ENCODE measurements at places on chromosomes 16 and 17.

DNA sequence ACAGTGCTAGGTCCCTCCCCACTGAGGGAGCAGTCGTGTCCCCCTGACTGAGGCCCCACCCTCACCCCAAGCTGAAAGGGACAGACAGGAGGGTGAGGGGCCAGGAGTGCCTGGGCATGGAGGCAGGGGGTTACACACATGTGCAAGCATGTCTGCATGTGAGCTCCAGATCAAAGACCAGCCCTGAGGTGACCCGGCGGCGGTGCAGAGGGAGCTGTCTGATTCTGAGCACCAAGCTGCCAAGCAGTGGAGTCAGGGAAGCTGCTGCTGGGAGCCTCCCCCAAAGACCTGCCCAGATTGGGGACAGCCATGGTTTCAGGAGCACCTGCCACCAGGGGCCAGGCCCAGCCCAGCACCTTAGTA lies 5.5 kb downstream of the DLX3 start:
- no peak for DNase-seq

DNA sequence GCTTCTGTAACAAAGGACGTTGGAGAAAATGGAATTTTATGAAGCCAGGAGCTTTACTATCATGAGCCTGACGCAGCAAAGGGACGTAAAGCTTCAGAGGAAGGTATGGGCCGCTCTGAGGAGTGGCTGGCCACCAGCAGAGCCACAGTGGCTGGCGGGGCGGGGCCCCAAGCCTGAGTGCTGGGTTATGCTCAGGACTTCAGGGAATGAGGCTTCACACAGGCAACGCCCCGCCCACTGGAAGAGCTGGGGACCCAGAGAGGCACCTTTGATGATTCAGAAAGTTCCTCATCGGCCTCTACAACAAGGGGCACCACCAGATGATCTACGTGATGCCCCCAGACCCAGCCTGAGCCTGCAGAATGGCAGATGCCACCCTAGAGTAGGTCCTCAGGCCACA lies 8.8 kb downstream of the NOB1 start:
- no peak for DNase-seq

DNA sequence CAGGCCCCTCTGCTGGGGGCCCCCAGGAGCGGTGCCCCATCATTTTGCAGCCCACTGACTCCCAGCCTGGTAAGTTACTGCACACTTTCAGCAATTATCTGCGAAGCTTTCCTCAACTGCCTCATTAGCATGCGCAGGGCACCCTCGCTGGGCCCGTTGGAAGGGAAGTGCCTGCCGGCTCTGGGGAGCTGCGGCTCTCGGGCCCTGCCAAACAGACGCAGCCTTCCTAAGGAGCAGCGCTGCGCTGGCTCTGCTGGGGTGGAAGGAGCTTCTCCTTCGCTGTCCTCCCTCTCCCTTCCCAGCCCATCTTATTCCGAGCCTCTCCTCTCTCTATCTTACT lies 71.0 kb downstream of the RBBP6 start:
- DNase-seq = no peak

DNA sequence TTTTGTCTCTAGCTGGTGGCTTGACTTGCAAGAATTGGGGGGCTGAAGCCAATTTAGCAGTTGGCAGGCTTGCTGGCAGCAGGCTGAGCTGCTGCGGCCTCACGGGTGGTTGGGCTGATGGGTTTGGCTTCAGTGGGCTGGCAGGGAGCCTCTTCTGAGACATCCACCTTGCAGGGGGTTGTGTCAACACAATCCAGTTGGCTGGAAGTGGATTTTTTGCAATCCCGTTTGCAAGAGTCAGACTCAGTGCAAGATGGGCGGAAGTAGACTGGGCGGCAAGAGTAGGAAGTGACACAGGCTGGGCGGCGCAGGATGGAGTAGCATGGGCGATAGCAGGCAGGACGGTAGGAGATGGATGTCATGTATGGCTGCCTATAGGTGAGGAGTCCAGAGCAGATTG lies 1.5 kb downstream of the KRTAP16-1 start:
- DNase-seq = no peak

DNA sequence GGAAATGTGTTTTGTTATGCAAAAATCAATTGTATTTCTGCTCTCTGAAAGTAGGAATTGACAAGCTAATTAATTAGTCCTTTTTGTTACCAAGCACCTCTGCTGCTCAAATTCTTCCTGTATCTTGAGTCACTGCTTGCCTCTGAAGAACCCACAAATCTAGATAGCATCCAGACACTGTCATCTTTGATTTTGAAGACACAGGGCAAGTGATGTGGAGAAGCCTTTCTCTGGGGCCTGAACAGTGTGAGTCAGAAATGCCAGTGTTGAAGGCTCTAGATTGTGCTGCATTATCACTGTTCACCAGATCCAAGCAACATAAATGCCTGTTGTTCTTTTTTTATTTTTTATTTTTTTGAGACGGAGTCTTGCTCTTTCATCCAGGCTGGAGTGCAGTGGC lies 10.9 kb upstream of the ST6GALNAC1 start:
- no peak for DNase-seq

GRCh38 chr17:80063830-80064585 lies 27.6 kb downstream of the CCDC40 start:
- no peak for DNase-seq

DNA sequence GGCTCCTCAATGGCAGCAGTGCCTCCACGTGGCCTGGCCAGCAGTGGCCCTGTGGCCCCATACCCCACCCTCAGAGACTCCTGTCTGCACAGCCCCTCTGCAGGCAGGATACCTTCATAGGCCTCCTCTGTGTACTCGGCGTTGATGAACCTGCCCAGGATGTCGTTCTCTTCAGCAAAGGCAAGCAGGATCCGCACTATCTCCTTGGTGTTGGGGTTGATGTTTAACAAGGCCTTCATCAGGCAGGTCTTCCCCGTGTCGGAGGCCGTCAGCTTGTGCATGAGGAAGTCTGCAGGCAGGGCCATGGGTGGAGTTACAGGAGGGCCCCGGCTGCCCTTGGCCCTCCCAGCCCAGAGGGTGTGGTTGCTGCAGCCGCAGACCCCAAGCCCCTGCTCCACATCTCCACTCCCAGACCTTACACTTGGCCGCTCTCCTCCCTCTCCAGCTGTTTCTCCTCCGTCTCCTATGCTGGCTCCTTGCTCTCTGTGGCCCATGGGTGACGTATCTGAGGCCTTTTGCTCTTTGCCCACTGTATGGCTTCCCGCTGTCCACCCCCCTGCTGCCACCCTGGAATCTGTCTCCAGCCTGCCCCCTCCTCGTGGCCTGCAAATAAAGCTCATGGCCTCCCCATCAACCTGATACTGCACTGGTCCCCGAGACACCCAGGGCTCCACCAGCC lies 15.1 kb downstream of the TRPV3 start:
- DNase-seq = no peak

GRCh38 chr17:55870044-55870443 lies 119.2 kb downstream of the PCTP start:
- no peak for DNase-seq

DNA sequence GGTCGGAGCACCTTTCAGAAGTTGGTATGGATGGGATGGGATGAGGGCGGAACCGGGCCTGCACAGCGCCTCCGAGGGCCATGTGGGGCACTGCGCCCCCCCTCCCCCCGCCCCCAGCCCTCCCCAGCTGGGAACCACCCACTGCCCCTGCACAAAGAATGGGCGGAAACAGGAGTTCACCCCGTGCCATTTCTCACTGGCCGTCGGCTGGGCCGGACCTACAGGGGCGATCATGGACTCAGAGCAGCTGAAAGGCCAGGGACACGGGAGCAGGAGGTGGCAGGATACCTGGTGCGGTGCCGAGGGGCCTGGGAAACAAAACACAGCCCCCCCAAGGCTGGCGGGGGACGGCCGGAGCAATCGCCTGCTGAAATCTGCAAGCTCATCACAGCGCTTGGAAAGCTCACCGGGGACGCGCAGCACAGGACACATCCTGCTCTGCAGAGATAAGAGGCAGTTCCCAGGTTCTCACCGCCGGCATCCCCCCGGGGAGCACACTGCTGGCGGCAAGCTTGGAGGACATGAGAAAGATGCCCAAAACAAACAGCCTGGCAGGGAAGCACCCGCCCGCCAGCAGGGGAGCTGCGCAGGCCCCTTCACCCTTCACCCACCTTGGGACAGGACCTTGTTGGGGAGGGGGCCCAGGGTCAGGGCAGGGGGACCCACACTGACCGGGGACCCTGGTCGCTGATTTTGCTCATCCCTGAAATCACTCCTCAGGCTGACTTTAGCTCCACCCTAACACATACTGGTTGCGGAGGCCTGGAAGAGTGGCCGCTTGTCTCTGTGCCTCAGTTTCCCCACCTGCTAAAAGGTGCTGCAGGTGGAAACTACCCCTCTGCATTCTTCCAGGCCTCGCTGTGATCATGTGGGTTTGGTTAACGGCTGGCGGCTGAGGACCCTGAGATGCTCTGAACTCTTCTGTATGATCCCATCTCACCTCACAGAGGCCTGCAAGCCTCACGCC lies 263.9 kb downstream of the C16orf95 start:
- DNase-seq = no peak

DNA sequence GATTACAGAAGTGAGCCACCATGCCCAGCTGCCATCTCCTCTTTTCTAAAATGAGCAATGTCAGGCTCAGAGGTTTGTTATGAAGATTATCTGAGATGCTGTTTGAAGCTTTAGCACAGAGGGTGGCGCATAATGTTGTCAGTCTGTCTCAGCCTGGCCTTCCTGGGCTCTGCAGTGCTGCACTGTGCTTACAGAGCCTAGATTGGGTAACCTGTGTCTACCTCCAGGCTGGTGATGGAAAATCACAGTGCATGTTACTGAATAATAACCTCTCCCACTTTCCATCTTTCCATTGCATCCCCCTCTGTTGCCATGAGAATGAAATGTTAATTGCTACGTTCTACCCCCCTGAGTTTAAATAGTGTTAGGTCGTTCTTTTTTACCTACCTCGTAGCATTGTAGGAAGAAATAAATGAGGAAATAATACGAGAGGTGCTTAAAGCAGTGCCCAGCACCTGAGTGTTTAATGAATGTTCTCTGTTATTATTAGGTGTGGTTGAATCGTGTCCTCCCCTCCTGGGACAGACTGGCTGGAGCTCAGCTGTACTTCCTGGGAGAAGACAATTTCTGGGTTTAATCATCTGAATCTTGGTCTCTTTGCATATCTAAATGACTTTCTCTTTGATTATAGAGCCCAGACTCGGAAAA lies 6.2 kb downstream of the LDAF1 start:
- DNase-seq = no peak

GRCh38 chr17:31629696-31630470 lies 229.2 kb downstream of the COPRS start:
- no peak for DNase-seq

GRCh38 chr16:87784812-87785211 lies 19.0 kb upstream of the KLHDC4 start:
- DNase-seq = no peak

GRCh38 chr17:40063901-40064531 lies 1.3 kb downstream of the THRA start:
- no peak for DNase-seq

All from effector CD4-positive, alpha-beta T cell (primary cell).